ENCODE measurements at places on chromosomes 6 and 20.

DNA sequence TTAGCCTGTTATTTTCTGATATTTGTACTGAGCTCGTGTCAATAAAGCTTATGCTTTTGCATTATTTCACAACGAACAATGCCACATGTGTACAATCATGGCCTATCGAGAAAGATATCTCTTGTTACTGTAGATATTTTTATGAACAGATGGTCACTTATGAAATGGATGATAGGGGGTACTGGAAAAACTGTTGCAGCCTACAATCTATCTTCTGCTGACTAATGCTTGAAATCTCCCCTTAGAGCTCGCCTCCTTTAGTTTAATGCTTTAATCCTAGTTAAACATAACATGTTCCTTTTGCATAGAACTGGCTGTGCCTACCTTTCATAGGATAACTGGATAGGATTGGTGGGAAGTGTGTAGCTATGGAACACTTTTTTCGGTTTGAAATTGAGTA, 296.2 kb downstream of the FARS2 start:
- no peak for DNase-seq

GRCh38 chr20:38001981-38002380, 31.3 kb downstream of the TTI1 start:
- no peak for DNase-seq

DNA sequence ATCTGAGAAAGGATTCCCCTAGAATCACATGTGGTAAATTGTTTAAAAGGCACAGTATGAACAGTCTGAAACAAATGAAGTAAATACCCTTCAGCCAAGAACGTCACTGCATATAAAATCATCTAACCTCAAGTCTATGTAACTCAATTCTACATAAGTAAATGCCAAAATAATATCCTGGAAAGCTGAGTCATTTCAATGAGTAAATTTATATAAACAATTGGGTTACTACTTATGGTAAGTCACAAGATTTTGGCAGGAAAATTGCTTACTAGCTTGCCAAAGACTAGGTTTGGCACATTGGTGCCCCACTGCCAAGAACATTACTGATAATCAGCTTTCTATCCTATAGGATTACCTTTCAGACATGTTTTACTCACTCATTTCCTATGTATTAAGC, 8.4 kb downstream of the GMDS start:
- DNase-seq = no peak

GRCh38 chr20:39004508-39004907, 42.4 kb downstream of the DHX35 start:
- no peak for DNase-seq

DNA sequence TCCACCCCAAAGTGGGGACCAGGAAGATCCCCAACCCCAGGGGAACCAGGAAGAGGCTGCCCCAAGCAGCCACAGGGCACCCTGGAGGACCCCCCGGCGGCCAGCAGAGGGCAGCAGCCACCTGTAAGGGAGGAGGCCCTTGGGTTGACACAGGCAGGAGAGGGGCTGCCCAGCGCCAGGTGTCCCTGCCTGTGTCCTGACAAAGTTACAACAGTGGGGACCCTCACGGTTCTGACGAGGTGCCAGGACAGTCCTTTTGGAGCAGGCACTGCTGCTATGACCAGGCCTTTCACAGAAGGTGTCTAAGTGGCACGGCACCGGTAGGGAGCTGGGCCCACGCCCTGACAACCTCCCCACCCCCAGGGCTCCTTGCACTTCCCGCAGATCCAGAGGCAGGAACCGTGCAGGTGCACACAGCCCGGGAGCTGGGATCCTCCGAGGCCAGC, 176.7 kb downstream of the BMP7 start:
- DNase-seq = peak; percentile 36

GRCh38 chr6:114040871-114041270, 69.9 kb upstream of the HDAC2 start:
- DNase-seq = no peak

DNA sequence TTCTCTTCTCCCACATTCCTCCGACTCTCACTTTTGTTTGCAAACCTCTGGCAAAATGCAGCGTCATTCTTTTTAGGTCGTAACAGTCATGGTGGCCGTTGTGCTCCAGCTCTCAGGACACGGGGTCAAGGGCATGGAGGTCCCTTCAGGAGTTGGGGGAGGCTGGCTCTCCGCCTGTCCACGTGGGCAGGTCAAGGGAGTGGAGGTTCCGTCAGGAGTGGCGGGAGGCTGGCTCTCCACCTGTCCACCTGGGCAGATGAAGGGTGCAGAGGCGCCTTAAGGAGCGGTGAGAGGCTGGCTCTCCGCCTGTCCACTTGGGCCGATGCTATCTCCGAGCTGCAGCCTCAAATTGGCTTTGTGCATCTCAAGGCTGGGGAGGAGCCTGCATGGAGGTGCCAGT, 98.0 kb downstream of the ERMARD start:
- DNase-seq = no peak

DNA sequence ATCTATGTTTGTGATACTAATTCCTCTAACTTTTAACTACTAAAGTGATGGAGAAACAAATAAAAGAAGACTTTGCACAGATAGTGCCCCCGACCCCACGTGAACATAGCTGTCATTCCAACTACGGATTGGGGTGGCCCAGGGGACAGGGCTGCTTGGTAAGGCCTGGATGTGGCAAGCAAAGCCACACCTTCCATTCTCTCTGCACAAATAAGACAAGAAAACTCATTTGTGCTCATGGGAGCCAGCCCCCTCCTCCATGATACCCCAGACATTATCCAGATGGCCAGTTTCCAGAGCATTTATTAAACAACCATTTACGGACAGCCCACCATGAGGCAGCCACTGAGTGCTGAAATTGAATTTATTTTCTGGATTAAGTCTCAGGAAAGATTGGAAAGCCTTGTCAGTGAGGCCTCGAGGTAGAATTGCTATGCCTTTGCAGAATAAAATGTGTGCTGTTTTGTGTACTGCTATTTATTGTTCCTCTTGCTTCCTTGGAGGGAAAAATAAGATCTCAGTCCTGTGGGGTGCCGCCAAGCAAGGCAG, 151.2 kb downstream of the UNC5CL start:
- no peak for DNase-seq

- no peak for DNase-seq
Observed at GRCh38 chr20:62501801-62502495, 26.2 kb upstream of the GATA5 start.

DNA sequence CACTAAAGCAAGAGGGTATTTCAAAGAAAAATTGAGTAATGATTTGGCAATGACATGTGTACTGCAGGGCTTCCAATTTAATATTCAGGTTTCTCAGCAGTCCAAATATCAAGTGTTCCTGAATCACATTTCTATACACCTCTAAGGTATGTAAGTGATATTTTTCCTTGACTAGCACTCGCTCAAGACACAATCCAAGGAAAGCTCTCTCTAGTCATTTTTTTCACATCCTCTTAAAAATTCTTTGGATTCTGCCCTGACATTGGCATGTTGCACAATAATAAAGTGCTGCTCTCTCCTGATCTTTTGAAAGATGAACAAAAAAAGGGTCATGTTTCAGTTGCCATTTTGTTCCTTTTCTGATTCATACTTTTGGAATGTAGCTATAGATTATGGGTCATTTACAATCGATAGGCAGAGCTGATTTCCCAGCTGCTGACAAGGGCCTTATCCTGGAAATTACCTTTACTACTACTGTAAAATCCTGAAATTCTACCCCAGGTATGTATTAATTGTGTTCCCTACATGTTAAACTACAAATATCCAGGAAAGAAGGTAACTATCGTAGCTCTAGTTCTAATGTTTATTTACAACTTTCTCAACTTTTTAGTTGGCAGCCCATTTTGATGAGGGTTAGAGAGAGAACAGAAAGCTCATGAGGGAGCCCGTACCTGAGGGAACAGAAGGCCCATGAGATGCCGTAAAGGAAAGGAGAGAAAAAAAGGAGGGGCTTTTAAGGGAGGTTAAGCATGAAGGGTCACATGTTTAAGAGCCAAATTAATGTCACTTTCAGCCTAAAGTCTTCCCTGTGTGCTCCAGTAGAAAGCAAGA, 22.2 kb upstream of the ADGRG6 start:
- DNase-seq = no peak

- DNase-seq = no peak
Observed at GRCh38 chr6:70234561-70235236, 68.2 kb downstream of the COL9A1 start.

DNA sequence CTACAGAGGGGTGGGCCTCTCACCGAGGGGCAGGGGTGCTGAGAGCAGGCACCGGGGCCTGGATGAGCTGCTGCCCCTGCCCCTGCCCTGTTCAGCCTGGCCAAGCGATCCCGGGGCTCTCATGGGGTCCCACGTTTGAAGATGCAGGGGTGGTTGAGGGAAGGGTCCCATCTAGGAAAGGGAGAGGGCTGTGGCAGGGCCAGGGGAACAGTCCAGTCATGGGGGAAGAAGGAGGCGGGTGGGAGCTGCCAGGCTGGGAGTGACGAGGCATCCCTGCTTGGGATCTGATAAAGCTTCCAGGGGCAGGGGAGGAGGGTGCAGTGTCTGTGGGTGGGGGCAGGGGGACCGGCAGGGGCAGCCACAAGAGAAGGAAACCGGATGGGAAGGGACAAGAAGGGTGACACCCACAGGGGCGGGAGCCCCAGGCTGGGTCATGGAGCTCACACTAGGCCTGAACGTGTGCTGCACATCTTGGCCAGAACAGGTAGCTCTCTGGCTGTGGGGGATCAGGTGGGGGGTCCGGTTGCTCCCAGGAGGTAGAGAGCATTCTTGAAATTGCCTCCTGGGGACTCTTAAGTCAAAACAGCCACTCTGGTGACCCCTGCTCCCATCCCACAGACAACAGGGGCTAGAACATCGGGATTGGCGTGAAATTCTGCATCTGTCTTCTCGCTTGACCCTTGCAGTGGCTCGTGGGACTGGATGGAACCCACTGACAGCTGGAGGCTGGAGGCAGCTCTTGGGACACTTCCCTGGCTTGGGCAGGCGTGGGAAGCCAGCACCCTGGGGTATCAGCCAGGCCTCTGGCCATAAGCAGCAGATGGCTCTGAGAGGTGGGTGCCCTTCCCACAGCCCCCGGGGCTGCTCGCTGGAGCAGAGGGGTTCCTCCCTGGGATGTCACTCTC, 58.0 kb upstream of the GATA5 start:
- DNase-seq = no peak

DNA sequence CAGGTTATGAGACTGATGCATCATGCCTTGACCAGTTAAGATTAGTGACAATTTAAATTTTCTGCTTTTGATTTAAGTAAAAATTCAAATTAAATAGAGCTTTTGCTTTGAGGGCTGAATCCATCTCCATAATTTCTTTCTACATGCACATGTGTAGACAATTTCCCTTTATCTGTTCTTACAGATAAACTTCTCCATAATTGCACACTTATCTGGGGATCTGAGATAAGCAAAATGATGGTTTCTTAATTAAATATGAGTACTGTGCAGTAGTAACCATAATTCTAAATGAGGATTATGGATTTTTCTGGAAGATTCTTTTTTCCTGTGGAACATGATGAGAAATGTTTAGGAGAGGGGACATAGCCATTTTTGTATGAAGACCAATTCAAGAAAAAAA, 44.7 kb downstream of the ZFAND3 start:
- DNase-seq = no peak

GRCh38 chr6:1262704-1263038, 49.2 kb upstream of the FOXQ1 start:
- DNase-seq = no peak

DNA sequence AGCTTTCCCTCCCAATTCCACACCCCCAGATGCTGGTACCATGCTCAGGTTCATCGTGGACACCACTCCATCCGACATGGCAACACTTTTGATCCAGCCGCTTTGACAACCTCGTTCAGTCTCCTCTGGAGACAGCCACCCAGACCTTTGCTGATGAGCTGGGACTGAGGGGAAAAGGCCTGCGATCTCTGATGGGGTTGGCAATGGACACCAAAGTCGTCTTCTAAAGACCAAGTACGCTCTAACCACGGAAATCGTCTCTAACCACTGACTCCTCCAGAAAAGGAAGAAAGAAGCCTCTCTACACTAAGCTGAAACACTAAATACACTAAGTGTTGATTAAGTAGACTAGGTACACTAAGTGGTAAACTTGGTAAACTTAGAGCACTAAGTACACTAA, 26.1 kb upstream of the HLA-E start:
- DNase-seq = no peak

- no peak for DNase-seq
Observed at GRCh38 chr6:136506124-136506799, 44.0 kb downstream of the MAP7 start.

- no peak for DNase-seq
Observed at GRCh38 chr20:55456316-55456940, 548.9 kb downstream of the CBLN4 start.

DNA sequence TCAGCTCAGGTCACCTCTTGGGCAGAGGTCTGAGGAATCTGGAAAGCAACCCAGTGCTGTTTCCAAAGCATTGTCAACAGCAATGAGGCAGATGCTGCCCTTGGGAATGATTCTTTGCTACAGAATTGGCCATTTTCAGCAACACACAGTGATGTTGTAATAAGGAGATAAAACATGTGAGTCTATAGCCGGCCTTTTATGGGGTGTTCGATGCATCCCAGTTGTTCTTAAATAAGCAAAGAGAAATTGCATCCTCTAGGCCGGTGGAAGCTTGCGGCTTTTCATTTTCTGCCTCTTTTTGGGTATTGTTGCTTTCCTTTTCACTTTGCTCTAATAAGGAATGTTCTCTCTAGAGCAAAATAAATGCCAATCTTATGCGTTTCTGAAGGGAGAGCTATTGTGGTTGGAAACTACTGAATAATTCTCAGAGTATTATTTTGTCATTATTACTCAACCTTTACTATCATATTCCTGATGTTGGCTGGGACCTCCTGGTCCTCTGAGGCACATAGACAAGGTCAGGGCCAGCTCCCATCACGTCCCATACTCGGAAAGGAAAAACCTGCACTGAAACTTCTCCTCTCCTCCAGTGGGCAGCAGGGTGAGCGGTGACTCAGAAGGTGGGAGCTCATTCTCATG, 214.2 kb downstream of the CDH26 start:
- DNase-seq = no peak
